ENCODE measurements at places on chromosomes 7 and 10.

DNA sequence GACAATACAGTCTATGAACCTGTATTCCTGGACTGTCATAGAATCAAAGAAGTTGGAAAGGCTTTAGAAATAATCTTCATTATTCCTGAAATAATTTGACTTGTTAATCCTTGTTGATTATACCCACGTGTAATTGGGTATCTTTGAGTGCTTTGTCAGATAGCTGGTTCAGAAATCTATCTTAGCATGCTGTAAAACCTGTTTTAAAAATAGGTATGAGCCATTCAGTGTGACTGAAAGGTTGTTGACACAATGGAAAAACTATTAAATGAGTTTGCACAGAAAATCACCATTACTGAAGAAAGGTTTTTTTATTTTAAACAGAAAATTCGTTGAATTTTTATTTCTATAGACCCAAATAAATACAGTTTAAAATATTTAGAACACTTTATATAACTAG lies 38.7 kb downstream of the PHTF2 start:
- no peaks in the 10 kb centered on the region for H3K27me3 ChIP-seq
- no peak for DNase-seq
- H3K4me3 ChIP-seq: no peak overlapping the region
- H3K27ac ChIP-seq: no peak overlapping the region
- H3K36me3 ChIP-seq: no peaks in the 10 kb centered on the region

- H3K4me3 ChIP-seq: no peak overlapping the region
- no peaks in the 10 kb centered on the region for H3K4me1 ChIP-seq
- no peak overlapping the region for H3K27ac ChIP-seq
These were observed 682.1 kb upstream of the NRP1 start for GRCh38 chr10:34016576-34016975.

GRCh38 chr10:71804077-71804476 lies 30.8 kb upstream of the VSIR start:
- no peaks in the 10 kb centered on the region for H3K36me3 ChIP-seq
- H3K4me1 ChIP-seq: no peaks in the 10 kb centered on the region
- DNase-seq: no peak
- no peaks in the 10 kb centered on the region for H3K27me3 ChIP-seq
- H3K4me3 ChIP-seq: no peak overlapping the region

- H3K27me3 ChIP-seq: no peaks in the 10 kb centered on the region
- no peak overlapping the region for H3K27ac ChIP-seq
- peak; percentile 43 for DNase-seq
- H3K4me3 ChIP-seq: no peak overlapping the region
- no peaks in the 10 kb centered on the region for H3K36me3 ChIP-seq
These were observed 23.7 kb upstream of the LAMB1 start for GRCh38 chr7:108026647-108027046.

DNA sequence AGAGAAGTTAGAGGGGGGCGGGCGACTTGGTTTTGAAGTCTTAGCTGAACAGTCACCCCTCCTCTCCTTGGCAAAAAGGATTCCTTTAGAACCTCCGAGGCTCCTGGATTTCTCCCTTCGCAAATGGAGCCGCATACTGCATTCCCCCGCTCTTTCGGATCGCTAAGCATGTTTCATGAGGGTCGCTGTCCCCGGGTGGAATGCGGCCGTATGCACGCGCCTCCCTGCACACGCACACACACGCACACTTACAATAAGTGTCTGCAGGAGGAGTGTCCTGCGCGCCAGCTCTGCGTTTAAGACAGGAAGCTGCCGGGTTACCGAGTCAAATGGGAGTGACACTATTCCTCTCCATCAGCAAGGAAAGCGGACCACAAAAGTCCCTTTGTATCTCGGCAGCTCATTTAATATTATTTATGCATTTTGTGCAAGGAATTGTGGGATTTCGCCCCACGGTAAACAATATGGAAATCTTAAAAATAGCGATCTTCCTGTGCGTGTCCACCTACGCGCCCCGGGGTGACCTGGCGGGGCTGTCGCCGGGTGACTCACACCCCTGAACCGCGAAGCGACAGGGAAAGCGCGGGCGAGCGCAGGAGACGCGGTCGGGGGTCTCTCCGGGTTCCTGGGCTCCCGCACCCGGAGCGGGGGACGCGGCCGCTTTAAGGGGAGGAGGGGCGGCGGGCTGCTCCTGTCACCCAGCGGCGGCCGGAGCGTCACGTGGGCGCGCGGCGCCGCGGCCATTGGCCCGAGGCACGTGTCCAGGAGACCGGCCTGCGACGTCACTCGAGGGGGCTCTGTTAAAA lies 988 bp upstream of the EN2 start:
- H3K4me3 ChIP-seq: peak overlapping the region; percentile 56
- no peaks in the 10 kb centered on the region for H3K27me3 ChIP-seq
- H3K4me1 ChIP-seq: peaks cover 11% of the 10 kb centered on the region
- DNase-seq: peak; percentile 39
- H3K36me3 ChIP-seq: no peaks in the 10 kb centered on the region

DNA sequence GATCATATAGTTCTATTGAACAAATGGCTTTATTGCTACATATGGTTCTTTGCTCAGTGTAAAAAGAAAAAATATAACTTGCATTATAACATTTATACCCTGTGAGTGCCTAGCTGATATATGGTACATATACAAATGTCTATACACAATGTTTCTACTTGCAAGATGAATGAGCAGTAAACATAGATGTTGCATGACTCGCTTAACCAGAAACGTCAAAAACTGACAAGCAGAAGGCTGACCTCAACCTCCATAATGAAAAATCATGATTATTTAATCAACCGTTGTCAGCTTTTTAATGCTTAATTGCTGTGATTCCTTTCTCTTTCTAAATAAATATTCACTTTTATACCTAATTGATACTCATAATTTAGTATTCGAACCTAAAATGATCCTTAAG lies 183.3 kb downstream of the PTN start:
- 0 out of 2 replicates have a peak, but pooled peaks cover 3% of the 10 kb centered on the region for H3K27me3 ChIP-seq
- H3K27ac ChIP-seq: no peak overlapping the region
- no peaks in the 10 kb centered on the region for H3K4me1 ChIP-seq
- H3K36me3 ChIP-seq: no peaks in the 10 kb centered on the region

DNA sequence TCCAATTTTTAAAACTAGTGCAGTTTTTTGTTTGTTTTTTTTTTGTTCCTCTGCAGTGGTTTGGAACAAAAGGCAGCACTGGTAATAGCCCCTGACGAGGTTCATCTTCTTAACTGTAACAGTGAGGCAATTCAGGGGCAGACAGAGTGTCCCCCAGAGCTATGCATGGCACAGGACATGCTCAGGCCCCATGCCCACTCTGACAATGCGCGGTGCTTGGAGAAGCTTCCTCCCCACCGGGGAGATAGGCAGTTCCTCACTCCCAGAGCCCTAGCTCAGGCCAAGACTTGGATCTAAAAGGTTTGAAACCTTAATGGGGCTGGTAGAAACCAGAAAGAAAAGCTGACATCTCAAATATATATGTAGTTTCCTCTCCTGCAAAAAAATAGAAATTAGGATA lies 17.9 kb upstream of the MPP7 start:
- H3K4me1 ChIP-seq: no peaks in the 10 kb centered on the region
- H3K36me3 ChIP-seq: no peaks in the 10 kb centered on the region
- no peak for DNase-seq
- H3K4me3 ChIP-seq: no peak overlapping the region
- H3K27ac ChIP-seq: no peak overlapping the region

GRCh38 chr10:14926722-14927416 lies 27.0 kb downstream of the DCLRE1C start:
- H3K27me3 ChIP-seq: no peaks in the 10 kb centered on the region
- no peak for DNase-seq
- no peaks in the 10 kb centered on the region for H3K4me1 ChIP-seq
- no peak overlapping the region for H3K4me3 ChIP-seq

DNA sequence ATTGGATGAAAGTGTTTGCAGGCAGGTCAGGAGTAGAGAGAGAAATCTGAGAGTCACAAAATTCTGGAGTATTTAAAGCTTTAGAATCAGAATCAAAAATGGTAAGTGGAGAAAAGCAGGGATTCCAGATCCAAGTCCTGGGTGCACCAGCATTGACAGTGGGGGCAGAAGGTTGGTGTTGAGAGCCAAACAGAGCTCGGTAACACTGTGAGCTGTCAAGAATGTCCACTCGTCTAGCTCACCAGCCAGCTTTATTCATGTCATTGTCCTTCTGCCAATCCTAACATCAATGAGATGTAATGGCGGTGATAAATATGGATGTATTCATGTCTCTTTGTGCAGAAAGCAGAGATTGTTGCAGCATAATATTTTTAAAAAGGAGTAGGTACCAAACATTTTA lies 128.8 kb downstream of the KLF6 start:
- no peak overlapping the region for H3K4me3 ChIP-seq
- DNase-seq: no peak
- H3K27ac ChIP-seq: no peak overlapping the region
- no peaks in the 10 kb centered on the region for H3K27me3 ChIP-seq
- H3K36me3 ChIP-seq: no peaks in the 10 kb centered on the region

DNA sequence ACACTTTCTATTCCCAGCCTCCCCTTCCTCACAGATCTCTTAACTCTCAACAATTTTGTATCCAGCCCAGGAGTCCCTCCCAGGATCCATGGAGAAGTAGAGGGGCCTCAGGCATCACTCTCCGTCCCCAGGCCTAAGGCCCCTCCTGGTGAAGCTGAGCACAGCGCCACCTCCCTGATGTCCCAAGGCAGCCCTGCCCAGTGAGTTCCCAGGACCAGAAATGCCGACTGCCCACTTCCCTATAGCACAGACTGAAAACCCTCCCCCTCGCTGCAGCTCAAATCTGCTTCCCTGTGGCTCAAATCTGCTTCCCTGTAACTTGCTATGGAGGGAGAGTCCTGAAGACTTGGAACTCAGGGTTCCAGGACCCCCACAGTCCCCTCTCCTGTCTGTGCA lies 35.6 kb downstream of the YKT6 start:
- H3K4me1 ChIP-seq: peaks cover 14% of the 10 kb centered on the region
- H3K27ac ChIP-seq: no peak overlapping the region
- H3K27me3 ChIP-seq: peaks cover 35% of the 10 kb centered on the region
- no peak overlapping the region for H3K4me3 ChIP-seq
- no peaks in the 10 kb centered on the region for H3K36me3 ChIP-seq
- DNase-seq: no peak

DNA sequence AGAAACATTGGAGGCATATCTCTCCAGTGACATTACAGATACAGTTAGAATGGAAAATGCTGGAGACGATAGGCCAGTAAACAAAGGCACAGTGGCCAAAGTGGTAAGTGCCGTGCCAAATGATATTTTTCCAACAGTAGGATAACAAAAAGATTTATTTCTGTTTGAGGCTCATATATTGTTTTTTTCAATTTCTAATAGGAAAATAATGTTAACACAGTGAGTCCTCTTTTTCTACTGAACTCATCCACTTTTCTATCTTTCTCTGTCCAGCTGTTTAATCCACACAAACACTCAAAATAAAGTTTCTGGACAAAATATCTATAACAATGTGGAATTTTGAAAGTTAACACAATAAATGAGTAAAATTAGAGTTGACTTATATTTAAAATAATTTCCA lies 201.3 kb downstream of the SEMA3E start:
- H3K4me3 ChIP-seq: no peak overlapping the region
- DNase-seq: no peak
- H3K4me1 ChIP-seq: no peaks in the 10 kb centered on the region
- H3K27ac ChIP-seq: no peak overlapping the region
- H3K27me3 ChIP-seq: no peaks in the 10 kb centered on the region
- H3K36me3 ChIP-seq: no peaks in the 10 kb centered on the region

DNA sequence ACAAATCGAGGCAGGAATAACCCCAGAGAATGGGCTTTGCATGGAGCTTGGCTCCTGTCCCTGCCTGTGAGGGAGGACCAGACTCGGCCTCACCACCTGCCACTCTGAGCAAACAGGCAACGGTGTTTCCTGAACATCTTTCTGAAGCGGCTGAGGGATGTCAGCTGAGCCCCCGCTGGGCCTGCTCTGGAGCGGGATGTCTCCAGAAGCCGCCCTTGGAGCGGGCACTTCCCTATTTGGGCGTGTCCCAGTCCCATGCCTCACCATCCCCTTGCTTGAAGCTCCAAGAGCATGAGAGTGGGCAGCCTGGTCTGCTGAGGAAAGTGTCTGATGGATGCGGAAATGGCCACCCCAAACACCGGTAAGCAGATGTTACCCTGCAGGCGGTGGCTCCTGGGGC lies 10.2 kb downstream of the ALKBH4 start:
- H3K27ac ChIP-seq: no peak overlapping the region
- no peak overlapping the region for H3K4me3 ChIP-seq
- DNase-seq: no peak
- H3K27me3 ChIP-seq: no peaks in the 10 kb centered on the region
- H3K36me3 ChIP-seq: peaks cover 17% of the 10 kb centered on the region
- peaks cover 3% of the 10 kb centered on the region for H3K4me1 ChIP-seq

DNA sequence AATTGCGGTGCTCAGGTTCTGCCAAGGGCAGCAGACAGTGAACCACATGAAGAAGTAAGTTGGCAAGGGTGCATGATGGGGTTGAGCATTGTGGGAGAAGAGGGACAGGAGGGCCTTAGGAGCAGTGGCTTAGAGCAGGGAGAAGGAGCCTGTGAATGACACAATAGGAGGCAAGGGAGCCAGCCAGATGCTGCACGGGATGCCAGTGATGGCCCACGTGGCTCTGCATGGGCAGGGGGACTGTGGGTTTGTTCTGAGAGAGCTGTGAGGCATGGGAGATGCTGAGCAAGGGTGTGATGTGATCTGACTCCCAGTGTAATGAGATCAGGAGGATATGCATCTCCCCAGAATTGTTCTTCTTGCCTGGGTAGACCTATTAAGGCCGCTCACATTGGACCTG lies 60.9 kb downstream of the C10orf90 start:
- H3K27ac ChIP-seq: no peak overlapping the region
- no peaks in the 10 kb centered on the region for H3K36me3 ChIP-seq
- H3K4me3 ChIP-seq: no peak overlapping the region
- DNase-seq: no peak

DNA sequence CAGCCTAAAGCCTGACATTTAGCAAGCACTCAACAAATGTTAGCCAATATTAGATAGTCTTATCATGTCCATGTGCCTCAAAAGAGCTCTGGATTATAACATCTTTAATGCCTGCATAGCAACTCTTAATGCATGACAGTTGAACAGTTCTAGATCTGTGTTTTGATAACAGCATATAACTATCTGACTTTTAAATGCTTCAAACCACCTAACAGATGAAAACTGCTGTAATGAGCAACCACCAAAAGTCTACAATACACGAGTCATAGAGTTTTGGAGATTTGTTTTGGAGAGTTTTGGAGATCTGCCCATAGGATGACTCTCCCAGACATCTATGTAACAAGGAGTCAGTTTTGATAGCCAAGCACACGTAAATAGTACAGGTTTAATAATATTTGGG lies 227.3 kb downstream of the TWIST1 start:
- no peaks in the 10 kb centered on the region for H3K27me3 ChIP-seq
- H3K27ac ChIP-seq: no peak overlapping the region
- DNase-seq: no peak
- H3K4me3 ChIP-seq: no peak overlapping the region
- H3K36me3 ChIP-seq: no peaks in the 10 kb centered on the region

DNA sequence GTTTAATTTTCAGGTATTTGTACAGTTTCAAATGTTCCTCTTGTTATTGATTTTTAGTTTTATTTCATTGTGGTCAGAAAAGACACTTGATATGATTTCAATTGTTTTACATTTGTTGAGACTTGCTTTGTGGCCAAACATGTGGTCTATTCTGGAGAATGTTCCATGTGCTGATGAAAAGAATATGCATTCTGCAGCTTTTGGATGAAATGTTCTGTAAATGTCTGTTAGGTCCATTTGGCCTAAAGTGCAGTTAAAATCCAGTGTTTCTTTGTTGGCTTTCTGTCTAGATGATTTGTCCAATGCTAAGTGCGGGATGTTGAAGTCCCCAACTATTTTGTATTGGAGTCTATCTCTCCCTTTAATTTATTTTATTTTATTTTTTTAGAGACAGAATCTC lies 70.5 kb downstream of the ZNF503 start:
- no peaks in the 10 kb centered on the region for H3K4me1 ChIP-seq
- DNase-seq: no peak
- H3K4me3 ChIP-seq: no peak overlapping the region

- DNase-seq: no peak
- no peak overlapping the region for H3K4me3 ChIP-seq
- peaks cover 53% of the 10 kb centered on the region for H3K36me3 ChIP-seq
- H3K4me1 ChIP-seq: no peaks in the 10 kb centered on the region
- no peaks in the 10 kb centered on the region for H3K27me3 ChIP-seq
These were observed 17.2 kb downstream of the MDH2 start for GRCh38 chr7:76065016-76065612.
